ENCODE measurements at places on chromosomes 4 and X.
A peak's percentile ranks its signal among the peaks of the same experiment; 100 is the strongest.

DNA sequence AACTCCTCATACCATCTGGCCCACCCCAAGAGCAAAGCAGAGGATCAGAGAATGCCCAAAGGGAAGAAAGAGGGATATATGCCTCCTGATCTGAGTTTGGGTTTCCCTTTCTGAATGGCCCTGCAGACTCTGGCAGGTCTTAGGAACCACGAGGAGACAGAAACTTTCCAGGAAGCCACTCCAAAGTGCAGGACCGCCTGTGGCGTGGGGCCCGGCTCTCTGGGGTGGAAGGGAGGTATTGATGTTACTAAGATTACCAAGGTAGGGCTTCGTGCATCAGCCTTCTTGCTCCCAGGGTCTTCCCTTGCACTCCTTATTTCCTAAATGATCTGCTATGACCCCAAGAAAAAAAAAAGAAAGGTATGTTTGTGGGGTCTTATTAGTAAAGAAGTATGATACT lies 41.9 kb upstream of the SPRY1 start:
- DNase-seq: no peak

DNA sequence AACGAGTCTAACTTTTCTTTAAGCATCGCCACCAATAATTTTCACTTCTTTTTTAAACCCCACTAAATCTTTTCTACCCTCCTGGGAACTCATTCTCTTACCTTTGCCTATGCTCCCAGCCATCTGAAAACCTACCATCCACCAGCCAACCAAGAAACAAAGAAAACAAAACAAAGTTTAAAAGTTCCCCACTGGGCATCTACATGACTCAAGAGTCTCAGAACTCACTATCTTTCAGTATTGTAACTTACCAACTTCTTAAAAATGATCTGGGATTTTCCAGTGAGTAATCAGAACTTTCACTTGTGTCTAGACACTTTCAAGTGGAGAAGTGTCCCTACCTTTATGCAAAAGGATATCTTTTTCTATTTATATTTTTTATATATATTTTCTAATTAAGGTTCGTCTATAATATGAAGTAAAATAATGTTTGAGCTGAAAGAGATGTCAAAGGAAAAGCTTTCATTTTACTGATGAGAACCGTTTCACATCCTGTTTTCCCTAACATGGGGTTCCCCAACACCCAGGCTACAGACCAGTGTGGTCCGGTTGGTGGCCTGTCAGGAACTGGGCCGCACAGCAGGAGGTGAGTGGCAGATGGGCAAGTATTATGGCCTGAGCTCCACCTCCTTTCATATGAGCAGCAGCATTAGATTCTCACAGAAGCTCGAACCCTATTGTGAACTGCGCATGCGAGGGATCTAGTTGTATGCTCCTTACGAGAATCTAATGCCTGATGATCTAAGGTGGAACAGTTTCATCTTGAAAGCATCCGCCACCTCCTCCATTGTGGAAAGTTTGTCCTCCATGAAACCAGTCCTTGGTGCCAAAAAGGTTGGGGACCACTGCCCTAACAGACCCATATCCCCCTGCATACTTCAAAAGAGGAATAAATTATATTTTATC lies 9.8 kb upstream of the TIGD2 start:
- DNase-seq: no peak

DNA sequence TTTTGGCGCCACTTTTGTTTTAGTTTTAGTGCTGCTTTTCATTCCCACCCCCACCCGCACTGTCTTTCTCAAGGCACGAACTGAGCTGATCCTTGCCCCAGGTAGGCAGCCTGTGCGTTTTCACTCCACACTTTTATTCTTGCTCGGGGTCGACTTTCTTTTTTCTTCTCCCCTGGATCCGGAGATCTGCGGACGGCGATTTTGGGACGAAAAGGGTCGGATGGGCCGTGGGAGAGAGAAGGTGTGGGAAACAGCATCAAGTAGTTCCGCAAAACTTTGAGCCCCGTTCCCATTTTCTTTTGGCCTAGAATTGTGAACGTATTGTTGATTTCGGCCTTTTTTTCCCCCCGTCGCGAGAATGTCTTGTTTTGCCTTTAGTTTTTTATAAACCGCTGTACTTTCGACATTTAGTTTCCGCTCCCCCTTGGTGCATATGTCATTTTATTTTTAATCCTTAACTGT lies 531 bp downstream of the STAG2 start:
- no peak for DNase-seq

- DNase-seq: peak; percentile 33
Observed at GRCh38 chr4:140116442-140117104, 37.4 kb downstream of the MAML3 start.

GRCh38 chr4:148062301-148062950 lies 330.5 kb downstream of the ARHGAP10 start:
- DNase-seq: no peak

GRCh38 chr4:8708401-8709021 lies 115.9 kb downstream of the CPZ start:
- DNase-seq: no peak

- DNase-seq: peak; percentile 53
Observed at GRCh38 chr4:151674804-151675391, 85.9 kb downstream of the GATB start.

- DNase-seq: no peak
Observed at GRCh38 chr4:185718578-185719499, 93.2 kb downstream of the SORBS2 start.

DNA sequence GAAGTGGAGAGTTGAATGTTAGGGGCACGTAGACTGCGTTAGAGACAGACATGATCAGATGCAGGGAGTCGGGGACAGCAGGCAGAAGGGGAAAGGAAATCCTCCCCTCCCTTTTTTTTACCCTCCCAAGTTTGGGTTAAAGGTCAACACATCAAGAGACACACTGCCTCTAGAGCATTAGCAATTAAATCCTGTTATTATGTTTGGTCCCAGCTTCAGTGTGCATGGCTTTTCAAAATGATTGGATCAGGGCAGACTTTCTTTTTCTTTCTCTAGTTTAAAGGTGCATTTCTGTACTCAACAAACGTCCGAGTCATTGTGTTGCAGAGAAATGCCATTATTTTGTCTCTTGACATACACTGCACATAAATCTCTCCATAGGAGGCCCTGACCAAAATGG lies 63.9 kb downstream of the USP26 start:
- no peak for DNase-seq

- DNase-seq: peak; percentile 40
Observed at GRCh38 chr4:89754531-89754930, 82.4 kb downstream of the SNCA start.

GRCh38 chr4:26137288-26137687 lies 183.5 kb upstream of the RBPJ start:
- no peak for DNase-seq

- no peak for DNase-seq
Observed at GRCh38 chr4:3613967-3614730, 81.9 kb upstream of the LRPAP1 start.

DNA sequence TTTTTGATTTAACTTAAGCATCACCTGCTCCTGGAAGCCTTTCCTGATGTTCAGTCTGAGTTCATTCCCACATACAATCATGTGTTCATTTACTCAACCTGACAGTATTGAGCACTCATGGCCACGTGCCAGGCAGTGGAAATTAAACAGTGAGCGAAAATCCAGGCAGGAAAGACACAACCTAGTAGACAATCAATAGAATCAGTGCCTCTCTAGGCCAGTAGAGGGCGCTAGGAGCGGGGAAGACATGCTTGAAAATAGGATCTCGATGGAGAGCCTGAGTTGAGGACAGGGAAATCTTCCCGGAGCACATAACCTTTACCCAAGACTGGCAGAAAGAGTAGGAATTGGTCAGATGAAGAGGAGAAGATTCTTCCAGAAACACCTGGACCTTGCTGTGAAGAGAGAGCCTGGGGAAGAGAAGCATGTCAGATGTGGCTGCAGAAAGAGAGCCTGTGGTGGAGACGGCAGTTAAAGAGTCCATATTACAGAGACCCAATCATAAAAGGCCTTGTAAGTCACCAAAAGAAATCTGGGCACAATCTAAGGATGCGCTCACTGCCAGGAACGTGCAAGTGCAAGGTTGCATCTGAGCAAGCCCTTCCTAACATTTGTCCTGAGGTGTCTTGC lies 103.5 kb downstream of the LDB2 start:
- peak; percentile 68 for DNase-seq

DNA sequence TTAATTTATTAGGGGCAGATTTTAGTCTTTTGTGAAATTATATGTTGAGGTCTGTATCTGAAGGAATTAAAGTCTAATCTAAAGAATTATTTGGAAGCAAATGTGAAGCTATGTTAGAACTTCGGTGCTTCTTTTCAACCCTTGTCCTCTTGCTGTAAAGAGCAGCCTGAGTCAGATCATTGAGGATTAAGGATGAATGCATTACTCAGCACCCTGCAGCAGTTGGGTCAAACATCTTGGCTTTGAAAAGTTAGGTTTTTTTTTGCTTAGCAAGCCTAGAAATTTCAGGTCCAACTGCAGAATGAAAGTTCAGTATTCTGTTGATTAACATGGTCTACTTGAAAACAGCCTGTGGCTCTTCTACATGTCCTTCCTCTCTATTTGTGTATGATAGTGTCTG lies 57.6 kb downstream of the SLC4A4 start:
- peak; percentile 64 for DNase-seq

DNA sequence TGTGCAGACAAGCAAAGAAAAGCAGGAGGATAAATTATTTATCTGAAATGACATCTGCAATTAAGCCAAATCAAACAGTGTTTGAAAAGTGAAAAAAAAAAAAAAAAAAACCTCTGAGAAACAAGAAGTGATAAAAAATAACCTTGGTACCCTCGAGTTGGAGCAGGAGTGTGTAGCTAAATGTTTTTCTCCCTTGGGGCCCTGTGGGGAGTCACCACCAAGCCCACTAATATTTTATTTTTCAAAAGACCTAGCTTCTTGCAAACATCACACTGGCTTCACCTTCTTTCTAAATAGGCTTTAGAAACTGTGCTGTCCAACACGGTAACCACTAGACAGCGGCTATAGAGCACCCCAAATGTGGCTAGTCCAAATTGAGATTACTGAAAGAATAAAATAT lies 47.7 kb downstream of the SNX25 start:
- no peak for DNase-seq

- no peak for DNase-seq
Observed at GRCh38 chrX:334331-334891, 15.8 kb upstream of the GTPBP6 start.

- peak; percentile 53 for DNase-seq
Observed at GRCh38 chr4:120922381-120923206, at the start of gene PRDM5. Gene PRDM5 (minus strand): TSS chr4:120922726. CDS start chr4:120922608, 118 bp downstream.

DNA sequence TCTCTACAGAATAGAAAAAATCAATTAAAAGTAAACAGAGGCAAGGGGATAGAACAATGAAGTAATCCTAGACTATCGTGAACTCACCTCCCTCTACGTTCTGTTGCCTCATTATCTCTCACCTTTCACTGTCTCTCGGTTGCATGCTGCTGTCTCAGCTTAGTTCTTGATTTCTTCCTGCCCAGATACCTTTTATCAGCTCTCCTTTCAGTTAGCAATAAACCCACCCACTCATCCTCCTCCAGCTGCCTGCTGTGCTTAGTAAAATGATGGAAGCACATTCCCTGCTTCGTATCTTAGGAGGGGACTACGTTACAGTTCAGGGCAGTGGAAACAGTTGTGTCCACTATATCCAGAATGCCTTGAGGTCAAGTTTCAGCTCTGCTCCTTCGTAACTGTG lies 1709.5 kb upstream of the AGA start:
- DNase-seq: no peak

- DNase-seq: no peak
Observed at GRCh38 chrX:30951003-30951402, 61.9 kb upstream of the TAB3 start.

- DNase-seq: peak; percentile 90
Observed at GRCh38 chr4:146333187-146333894, 119.0 kb downstream of the REELD1 start.

GRCh38 chr4:36328130-36328529 lies 46.7 kb downstream of the DTHD1 start:
- DNase-seq: no peak

DNA sequence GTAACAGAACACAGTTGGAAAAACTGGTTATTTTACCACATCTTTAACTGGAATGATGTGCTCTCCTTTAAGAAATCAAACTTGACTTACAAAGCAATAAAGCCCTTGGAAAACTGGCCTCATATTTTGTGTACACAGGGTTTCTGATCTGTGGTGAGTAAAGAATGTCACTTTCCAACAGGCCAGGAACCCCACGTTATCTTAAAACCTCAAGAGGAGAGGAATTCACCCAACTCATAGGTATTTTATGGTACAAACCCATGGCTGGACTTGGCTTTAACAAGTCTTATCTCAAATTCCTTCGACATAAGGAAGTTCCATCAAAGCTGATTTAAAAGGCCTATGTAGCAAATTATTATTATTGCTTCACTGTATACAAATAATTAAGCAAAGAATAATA lies 1735.1 kb downstream of the PCDH7 start:
- DNase-seq: peak; percentile 0

GRCh38 chr4:157992038-157992705 lies 180.7 kb downstream of the GASK1B start:
- peak; percentile 74 for DNase-seq

DNA sequence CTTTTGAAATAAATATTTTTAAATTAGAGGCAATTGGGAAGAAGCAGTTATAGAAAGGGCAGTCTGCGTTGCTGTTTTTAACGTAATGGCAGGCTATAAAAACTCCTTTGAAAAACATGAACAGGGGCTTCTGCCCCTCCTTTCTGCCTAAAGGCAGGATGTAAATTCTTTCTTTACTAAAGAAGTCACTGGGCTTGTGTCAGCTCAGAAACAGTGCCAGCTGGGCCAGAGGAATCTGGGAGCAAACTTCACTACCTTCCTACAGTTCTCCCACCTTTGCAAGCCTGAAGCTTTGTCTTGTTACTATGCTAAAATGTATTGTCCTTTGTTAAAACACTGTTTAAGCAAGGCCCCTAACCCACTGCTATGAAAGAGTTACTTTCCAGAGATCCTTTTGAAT lies 1664.8 kb downstream of the RPA4 start:
- DNase-seq: no peak

DNA sequence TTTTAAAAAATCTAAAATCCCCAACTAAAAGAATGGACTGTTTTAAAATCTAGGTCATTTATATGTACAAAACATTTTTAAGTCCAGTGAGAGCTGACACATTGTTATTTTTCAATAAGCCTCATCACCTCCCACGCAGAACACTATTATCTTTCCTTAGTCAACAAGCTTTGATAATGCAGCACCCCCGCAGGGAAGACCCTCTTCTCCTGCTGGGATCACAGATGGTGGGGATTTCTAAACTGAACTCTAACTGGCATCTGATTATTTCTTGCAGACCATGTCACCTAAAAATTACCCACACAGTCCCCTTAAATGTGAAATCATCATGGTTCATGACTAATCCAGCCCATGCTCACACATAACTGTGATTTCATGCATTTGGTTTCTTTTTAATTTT lies 11.6 kb downstream of the SYTL4 start:
- DNase-seq: no peak

- no peak for DNase-seq
Observed at GRCh38 chr4:25700661-25701060, 45.0 kb downstream of the SLC34A2 start.

DNA sequence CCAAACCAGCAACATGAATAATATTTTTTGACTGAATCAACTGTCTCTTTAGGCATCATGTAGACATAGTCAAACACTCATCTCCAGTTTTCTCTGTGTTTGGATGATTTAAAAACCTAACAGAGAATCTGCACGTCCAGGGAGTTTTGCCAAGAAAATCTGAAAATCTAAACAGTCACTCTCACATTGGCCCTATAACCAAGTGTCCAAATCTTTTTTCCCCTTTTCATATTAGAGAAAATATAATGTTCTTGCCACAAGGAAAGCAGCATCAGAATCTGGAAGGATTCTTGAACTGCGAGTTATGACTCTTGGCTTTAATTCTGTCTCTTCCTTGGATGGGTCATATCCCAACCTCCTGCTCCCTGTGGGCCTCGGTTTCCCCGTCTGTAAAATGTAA lies 8.8 kb upstream of the CHRDL1 start:
- DNase-seq: peak; percentile 25

- no peak for DNase-seq
Observed at GRCh38 chr4:6201580-6202091, 1.3 kb upstream of the JAKMIP1 start.
